ENCODE measurements at places on chromosomes 11 and 22.

DNA sequence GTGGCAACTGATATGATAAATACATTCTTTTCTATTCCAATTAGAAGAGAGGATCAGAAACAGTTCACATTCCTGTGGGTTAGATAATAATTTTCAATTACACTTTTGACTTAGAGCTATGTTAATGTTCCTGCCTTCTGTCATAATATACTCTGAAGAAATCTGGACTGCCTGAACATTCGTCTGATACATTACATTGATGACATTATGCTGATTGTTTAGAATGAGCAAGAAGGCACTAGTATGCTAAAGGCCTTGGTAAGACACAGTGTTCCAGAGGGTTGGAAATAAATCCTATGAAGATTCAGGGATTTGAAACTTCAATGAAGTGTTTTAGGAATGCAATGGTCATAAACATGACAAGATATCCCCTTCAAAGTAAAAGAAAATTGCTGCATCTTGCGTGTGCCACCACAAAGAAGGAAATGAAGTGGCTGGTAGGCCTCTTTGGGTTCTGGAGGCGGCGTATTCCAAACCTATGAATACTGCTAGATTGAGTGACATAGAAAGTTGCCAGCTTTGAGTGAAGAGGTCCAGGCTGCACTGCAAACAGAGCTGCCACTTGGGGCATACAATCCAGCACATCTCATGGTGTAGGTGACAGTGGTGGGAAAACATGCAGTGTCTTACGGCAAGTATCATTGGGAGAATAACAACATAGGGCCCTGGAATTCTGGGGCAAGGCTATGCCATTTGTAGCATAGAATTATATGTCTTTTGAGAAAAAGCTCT lies 21.2 kb upstream of the PDE3B start:
- DNase-seq, result no peak

DNA sequence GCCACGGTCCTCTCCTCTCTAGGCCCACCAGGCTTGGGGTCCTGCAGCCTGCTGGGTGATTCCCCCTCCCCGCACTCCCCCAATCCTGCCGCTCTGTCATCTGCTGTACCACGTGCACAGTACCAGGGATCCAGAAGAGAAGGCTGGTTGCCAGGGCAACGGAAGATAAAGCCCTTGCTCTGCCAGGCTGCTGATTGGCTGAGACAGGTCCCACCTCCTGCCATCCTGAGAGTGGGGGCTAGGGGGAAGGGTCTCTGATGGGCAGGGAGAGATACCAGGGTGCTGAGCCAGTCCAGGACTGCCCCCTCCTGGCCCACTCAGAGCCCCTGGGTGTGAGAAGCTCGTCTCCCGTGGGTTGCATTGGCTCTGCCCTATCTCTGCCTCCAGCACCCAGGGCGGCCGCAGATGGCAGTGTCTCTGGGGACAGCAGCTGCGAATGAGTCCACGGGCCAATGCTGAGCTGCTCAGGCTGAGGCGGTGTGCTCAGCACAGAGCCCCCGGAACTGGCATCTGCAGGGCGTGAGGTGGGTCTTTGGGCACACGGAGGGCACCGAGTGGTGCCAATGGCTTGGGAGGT lies at the start of gene SMIM45:
TSS of gene SMIM45 (plus strand) at position 253 of the 577 bp plus-strand sequence.
- DNase-seq, result no peak

DNA sequence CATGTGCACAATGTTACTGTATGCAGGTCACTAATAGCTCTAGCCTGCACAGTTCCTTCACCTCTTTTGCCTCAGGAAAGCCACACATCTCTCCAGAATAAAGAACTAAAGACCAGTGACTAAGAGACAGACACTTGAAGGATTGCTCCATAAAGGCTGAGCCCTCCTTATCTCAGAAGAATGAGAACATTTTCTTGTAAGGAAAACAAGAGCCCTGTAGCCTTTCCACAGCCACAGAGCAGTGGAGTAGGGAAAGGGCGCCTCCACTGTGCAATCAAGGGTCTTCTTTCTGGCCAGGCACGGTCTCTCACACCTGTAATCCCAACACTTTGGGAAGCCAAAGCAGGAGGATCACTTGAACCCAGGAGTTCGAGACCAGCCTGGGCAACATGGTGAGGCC lies 202.6 kb upstream of the TMEM45B start:
- no peak for DNase-seq

GRCh38 chr11:113151521-113151920 lies 162.9 kb upstream of the TTC12 start:
- no peak for DNase-seq

DNA sequence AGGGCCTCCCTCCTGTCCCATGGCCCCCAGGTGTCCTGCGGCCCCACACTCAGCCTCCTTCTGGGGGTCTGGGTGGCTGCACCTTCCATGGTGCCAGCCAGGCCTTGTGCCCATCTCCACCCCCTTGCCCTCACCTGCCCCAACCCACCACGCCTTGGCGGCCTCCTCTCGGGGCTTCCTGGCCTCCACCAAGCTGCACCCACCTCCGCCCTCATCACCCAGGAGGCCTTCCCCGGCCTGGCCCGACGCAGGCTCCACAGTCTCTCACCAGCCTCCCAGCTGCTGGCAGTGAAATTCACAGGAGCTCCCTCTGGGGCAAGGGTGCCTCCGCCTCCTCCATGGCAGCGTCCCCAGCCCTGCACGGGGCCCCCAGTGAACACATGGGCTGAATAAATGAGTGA lies 35.9 kb upstream of the WNT7B start:
- DNase-seq, result no peak

DNA sequence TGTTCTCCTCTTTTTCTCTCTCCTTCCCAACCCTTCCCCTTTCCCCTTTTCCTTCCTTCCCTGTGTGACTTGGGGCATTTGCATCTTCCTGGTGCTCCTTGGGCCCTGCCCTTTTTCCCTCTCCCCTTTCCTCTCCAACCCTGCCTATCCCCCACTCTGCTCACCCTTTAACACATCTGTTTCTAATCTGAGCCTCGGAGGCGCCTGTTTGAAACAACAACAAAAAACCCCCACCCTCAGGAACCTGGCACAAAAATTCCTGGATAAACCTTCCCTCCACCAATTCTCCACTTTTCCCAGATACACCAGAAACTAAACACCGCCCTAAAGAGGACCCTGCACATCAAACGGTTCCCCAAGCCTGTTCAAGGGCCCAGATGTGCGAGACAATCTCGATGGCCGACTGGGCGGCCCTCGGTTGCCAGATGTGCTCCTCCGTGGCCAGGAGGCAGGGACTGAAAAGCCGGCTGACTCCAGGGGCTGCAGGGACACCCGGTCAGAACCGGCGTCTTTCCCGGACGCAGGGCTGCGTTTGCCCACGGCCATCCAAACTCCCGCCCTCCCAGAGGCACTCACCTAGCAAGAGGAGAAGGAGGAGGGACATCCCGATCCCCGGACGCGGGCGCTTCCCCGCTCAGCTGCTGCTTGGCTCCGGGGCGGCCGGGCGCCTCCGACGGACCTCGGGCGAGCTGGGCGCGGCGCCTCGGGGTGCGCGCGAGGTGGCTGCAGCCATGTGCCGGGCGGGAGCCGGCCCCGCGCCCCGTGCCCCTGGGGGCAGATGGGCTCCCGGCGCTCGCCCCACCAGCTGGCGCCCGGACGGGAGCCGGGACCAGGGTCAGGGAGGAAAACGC lies 486 bp downstream of the CLMP start:
- DNase-seq, result no peak

DNA sequence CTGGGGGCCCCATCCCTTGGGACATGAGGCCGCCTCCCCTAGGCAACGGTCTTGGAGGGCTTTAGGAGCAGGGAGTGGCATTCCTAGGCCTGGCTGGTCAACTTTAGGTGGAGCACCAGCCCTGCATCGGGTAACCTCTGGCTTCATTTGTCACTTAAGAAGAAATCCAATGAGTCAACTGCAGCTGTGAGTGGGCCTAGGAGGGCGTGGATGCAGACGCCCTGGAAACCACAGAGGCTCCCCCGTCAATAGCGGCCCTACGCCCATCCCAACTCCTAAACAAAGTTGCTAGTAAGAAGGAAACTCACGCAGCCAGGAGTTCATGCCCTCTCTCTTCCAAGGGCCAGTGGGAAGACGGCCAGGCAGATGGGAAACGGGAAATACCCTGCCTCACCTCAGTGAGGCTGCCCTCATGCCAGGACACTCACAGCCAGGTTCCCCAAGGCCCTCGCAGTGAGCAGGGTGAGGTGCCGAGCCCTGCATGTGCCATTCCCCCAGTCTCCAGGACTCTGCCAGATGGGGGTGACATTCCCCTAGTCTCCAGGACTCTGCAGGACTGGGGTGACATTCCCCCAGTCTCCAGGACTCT lies 20.8 kb downstream of the BID start:
- no peak for DNase-seq

- DNase-seq, result no peak
These were observed 18.0 kb downstream of the PTDSS2 start for GRCh38 chr11:468036-468435.

DNA sequence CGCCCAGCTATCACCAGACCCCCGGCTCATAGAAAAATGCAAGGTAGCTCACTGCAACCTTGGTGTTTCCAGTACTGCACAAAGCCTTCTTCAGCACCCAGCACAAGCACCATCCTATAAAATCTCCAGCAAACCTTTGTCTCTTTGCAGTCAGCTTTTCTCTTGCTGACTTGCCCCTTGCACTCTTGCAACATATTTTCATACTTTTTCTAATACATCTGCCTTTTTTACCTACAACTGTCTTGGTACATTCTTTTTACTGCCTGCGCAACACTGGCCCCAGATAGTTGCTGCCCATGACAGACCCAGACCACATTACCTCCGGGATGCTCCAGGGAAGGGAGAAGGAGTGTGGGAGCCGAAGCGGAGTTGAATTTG lies 142.4 kb downstream of the MPPED1 start:
- DNase-seq, result no peak

GRCh38 chr11:2123628-2123960 lies 15.6 kb downstream of the IGF2 start:
- no peak for DNase-seq

GRCh38 chr11:17010851-17011420 lies 3.3 kb downstream of the PLEKHA7 start:
- no peak for DNase-seq

DNA sequence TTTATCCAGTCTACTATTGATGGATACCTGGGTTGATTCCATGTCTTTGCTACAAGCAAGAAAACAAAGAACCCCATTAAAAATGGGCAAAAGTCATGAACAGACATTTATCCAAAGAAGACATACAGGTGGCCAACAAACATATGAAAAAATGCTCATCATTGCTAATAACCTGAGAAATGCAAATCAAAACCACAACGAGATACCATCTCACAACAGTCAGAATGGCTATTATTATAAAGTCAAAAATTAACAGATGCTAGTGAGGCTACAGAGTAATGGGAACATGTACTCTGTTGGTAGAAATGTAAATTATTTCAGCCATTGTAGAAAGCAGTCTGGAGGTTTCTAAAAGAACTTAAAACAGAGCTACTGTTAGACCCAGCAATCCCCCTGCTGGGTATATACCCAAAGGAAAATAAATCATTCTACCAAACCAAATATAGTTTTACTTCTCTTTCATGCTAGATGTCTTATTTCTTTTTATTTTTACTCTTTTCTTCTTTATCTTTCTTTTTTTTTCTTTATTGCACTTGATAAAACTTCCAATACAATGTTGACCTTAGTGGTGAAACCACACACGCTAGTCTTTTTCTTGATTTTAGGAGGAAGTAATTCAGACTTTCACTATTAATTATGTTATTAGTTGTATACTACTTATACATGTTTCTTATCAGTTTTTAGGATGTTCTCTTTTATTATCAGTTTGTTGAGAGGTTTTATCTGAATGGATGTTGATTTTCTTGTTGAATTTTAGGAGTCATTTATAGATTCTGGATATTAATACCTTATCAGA lies 14.3 kb downstream of the TRIM22 start:
- DNase-seq, result no peak

GRCh38 chr11:102293873-102294601 lies 23.2 kb upstream of the BIRC3 start:
- no peak for DNase-seq

DNA sequence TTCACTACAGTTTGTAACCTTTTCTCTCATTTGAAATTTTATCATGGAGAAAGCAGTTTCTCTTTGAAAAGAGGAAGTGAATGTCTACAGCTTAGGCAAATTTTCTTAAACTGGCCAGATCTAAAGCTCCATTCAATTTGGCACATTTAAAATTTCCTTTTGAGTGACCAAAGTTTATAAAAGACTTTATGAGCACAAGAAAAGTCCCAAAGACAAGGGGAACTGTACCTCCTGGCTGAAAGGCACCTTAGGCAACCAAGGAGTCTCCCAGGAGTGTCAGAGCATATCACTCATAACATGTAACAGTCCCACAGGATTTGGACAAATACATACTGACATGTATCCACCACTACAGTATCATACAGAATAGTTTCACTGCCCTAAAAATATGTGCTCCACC lies 41.3 kb downstream of the NARS2 start:
- DNase-seq, result no peak

GRCh38 chr11:78031629-78032028 lies 8.6 kb upstream of the KCTD14 start:
- DNase-seq, result no peak

- no peak for DNase-seq
These were observed 25.5 kb upstream of the TSPAN18 start for GRCh38 chr11:44701276-44701675.

DNA sequence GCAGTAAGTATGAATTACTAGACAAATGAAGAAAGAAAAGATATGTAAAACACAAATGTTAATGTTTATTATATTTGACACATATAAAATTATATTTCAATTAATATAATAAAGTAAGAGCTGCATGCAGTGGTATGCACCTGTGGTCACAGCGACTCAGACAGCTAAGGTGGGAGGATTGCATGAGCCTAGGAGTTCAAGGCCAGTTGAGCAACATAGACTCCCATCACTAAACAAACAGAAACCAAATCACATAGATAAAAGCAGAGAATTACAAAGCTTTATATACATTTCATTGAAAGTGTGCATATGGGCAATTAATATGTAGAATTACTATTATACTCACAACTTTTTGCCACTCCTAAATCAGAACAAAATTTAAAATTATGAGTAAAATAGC lies 70.0 kb upstream of the HTATIP2 start:
- no peak for DNase-seq

- no peak for DNase-seq
These were observed 1497.0 kb upstream of the TENM4 start for GRCh38 chr11:80937842-80938241.

- no peak for DNase-seq
These were observed 60.6 kb downstream of the PTPRJ start for GRCh38 chr11:48040830-48041444.

DNA sequence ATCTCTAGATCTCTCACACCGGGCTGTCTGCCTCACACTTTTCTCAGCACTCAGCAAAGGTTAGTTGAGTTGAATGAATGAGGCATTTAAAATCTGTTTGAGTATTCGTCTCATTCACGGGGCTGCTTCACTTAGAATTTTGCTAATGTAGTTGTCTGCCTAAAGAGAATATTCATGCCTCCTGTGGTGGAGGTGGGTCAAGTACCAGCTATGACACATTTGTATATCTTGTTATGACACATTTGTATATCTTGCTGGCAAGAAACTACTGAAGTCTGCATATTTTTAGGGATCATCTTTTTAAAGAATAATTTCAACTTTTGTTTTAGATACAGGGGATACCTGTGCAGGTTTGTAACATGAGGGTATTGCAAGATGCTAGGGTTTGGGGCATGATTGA lies 43.1 kb downstream of the LDLRAD3 start:
- DNase-seq, result no peak

Measured in activated CD4-positive, alpha-beta T cell treated with anti-CD3 and anti-CD28 coated beads for 24 hours (primary cell).